ENCODE measurements at places on chromosomes 12 and 14.

GRCh38 chr12:110254971-110255540 lies 26.0 kb upstream of the ATP2A2 start:
- DNase-seq, result no peak

DNA sequence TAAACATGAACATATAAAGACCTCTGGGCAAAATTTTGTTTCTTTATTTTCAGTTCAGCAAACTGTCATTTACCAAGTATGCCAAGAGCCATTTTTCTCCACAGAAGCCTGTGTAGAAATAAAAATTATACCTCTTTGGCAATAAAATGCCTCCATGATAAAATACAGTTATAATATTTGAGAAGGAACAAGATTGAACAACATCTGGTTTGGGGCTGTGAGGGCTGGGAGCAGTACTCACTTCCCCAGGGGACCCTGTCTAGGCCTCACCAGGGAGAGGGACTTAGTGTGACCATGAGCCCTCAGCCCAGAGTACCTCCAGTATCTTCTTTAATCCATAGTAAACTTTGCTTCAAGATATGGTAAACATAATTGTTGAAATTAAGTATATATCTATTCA lies 65.1 kb downstream of the DAAM1 start:
- DNase-seq, result no peak

GRCh38 chr14:75380656-75381055 lies 47.2 kb upstream of the JDP2 start:
- DNase-seq, result no peak

GRCh38 chr14:50744231-50744630 lies 76.1 kb upstream of the SAV1 start:
- no peak for DNase-seq

GRCh38 chr14:61392297-61392696 lies 70.9 kb downstream of the PRKCH start:
- no peak for DNase-seq

- DNase-seq, result no peak
These were observed 164.5 kb downstream of the STXBP6 start for GRCh38 chr14:24885410-24885913.

- DNase-seq, result no peak
These were observed 55.1 kb downstream of the NUMB start for GRCh38 chr14:73403181-73403752.

DNA sequence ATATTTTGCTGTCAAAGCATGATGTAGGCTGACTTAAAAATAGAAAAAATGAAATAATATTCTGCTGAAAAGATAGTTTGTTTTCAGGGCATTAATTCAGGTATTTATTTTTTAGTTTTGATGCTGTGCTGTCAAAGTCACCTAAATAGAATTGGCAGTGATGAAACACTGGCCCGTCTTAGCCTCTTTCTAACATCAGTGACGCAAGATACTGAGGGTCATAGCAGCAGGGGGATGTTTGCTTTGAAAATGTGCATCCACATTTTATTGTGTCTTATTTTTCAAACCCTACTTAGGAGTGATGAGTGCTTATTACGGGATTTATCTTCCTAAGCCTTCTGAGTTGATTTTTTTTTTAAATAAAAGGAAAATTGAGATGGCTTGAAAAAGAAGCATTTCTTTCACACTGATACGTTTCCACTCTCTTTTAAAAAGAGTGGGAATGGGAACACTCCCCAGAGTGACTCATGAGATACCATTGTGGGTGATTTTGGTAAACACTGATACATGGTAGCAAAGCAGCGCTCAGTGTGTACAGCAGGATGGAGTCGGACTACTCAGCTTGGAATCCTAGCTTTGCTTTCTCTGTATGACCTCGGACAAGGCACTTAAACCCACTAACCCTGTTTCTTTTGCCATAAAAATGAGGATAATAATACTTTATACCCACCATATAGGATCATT lies 290.8 kb downstream of the ERC1 start:
- DNase-seq, result no peak

- no peak for DNase-seq
These were observed 462.9 kb upstream of the PRICKLE1 start for GRCh38 chr12:43052441-43052840.

DNA sequence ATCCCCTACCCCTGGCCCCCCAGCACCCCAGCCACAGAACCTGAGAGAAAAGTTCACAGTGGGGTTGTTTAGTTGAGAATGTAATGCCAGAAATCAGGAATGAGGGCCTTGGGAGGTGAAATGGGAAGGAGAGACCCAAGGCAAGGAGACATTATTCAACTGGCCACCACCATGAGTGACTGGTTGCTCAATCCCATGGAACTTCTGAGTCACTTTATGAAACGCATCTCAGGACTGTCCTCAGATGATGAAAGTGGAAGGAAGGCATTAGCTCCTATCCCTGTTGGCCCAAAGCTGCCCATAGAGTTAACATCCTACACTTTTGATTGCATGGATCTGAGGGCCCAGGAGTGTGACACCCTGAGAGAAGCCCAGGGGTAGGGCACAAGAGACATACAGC lies 25.4 kb upstream of the TCL1A start:
- no peak for DNase-seq

DNA sequence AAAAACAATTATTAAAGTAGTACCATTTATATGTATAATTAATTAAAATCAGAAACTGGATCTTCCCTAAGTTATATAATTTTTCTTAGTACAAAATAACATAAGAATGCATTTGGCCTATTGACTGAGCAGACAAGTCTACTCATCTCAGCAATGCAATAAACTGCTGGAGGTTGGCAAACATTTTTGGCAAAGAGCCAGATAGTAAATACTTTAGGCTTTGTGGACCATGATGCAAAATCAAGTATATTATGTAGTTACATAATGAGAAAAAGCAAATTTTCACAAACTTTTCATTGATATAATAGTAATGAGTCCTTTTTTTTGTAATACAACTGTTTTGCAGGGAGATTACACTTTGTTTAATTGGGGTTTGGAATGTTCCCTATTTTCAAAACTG lies 30.9 kb downstream of the ERGIC2 start:
- DNase-seq, result peak; percentile 46

- DNase-seq, result no peak
These were observed 25.9 kb downstream of the SLC11A2 start for GRCh38 chr12:51000245-51000644.

- no peak for DNase-seq
These were observed 100.1 kb upstream of the DIO3 start for GRCh38 chr14:101460986-101461750.

- no peak for DNase-seq
These were observed 58.0 kb upstream of the CDKN3 start for GRCh38 chr14:54338696-54339317.

DNA sequence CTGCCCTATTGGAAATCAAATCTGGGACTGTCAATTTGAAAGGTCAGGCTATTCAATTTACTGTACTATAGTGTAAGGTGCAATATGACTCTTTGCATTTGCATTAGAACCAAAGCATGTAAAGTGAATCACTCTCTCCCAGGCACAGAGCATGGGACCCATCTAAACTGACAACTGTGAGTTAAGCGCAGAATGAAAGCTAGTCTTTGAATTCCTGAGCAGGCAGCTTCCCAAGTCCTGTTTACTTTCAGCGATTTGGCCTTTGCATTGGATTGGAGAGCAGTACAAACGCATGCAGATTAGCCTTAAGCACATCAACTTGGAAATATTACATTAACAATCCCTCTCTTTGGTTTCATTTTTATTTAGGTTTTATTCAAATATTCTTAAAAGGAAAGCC lies 74.6 kb downstream of the RERG start:
- no peak for DNase-seq

GRCh38 chr14:30158299-30158698 lies 230.7 kb upstream of the PRKD1 start:
- DNase-seq, result no peak

GRCh38 chr12:40825156-40825555 lies 132.9 kb downstream of the CNTN1 start:
- no peak for DNase-seq

DNA sequence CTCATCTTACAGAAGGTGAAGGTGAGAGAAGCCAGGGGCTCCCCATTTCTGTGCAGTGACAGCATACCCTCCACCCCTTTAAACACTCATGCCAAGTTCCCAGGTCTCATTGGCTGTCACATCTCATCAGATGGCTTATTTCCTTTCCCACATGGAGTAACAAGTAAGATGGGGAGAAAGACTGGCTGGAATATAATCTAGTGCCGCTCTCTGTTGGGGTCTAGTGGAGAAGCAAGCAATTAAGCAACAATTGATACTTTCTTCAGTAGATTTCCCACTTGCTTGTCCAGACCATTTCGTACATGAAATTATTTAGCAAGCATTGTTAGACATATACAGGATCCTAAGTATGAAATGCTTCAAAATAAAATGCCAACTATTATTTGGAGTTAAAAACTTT lies 92.2 kb downstream of the SLC5A8 start:
- DNase-seq, result no peak

DNA sequence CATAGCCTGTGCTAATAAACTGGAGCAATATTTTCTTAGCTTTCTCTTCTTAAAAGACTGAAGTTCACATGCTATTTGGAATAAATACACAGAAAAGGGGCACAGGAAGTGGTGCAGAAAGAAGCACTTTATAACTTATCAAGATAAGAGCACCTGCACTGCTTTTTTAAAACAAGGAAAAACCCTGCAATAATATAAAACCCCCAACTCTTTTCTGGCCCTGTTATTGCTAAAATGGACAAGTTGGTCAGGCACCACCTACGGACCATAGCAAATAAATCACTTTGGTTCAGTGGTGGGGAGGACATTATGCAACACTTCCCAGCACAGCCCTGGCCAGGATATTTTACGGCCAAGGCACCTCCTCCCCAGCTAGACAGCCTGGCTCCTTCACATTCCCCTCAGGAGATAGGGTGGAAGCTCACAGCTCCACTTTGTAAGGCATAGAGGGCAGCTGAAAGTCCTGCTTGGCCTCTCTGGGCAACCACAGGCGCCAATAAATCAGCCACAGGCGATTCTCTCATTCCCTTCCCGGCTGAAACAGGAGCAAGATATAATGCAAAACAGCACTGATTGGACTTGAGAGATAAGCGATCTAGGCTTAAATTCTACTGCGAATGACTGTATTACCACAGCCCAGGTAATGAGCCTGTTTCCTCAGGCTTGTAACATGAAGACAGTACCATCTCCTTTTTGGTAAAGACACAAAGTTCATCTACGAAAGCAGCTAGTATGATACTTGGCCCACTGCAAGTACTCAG lies 2.0 kb downstream of the ZBTB25 start:
- DNase-seq, result no peak

- DNase-seq, result no peak
These were observed 14.2 kb downstream of the FAIM2 start for GRCh38 chr12:49889361-49890095.

- peak; percentile 75 for DNase-seq
These were observed 55.5 kb downstream of the TTC7B start for GRCh38 chr14:90760591-90761316.

DNA sequence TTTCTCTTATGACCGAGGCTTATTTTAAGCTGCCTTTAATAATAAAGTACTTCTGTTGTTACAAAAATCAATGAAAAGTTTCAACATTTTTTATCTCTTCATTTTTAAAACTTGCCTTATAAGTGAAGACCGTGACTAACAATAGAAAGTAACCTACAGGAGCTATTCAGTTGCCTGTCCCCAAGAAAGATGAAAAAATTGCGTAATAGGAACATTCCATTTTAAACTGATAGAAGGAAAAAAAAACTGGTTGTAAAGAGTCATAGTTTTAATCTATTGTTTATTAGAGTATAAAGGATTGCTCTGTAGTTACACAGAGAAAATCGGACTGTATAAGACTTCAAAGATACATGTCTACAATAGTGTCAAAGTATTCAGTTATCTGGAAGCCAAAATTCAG lies 83.3 kb downstream of the DAAM1 start:
- no peak for DNase-seq

GRCh38 chr14:105488781-105489541 lies 2.1 kb upstream of the TEDC1 start:
- no peak for DNase-seq

GRCh38 chr14:38262844-38263243 lies 7.0 kb upstream of the CLEC14A start:
- no peak for DNase-seq

- DNase-seq, result no peak
These were observed 5.7 kb downstream of the GNG2 start for GRCh38 chr14:51865953-51866747.

- no peak for DNase-seq
These were observed 22.9 kb downstream of the ANKRD9 start for GRCh38 chr14:102486513-102487203.

DNA sequence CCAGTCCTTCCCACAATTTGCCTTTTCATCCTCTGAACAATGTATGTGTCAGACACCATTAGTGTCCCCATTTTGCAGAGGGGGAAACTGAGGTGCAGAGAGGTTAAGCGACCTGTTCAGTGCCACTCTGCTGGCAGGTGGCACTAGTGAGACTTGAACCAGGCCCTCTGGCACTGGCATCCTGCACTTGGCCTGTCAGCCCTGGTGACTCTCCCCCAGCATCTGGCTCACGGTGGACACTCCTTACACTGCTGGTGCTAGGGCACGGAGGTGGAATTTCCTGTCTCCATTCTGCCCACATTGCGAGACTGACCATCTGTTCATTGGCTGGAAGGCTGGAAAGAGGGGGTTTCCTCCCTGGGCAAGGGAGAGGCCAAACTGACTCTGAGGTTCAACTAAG lies 48.7 kb downstream of the CCNK start:
- no peak for DNase-seq

DNA sequence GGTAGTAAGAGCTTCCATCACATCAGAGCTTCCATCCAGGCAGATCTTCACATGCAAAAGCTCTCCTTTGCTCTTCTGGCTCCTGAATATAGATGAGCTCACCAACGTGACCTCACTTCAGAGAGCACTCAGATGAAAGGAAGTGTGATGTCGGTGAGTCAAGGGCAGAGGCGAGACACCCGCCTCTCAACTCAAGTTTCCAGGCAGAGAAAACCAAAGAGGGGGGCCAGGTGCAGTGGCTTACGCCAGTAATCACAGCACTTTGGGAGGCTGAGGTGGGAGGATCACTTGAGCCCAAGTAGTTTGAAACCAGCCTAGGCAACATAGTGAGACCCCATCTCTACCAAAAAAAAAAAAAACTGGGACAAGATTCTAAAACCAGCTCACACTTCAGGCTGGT lies 126.9 kb downstream of the DUSP6 start:
- DNase-seq, result no peak

GRCh38 chr12:104930388-104931326 lies 27.4 kb downstream of the SLC41A2 start:
- DNase-seq, result no peak

- no peak for DNase-seq
These were observed 69.8 kb downstream of the SLC6A12 start for GRCh38 chr12:143964-144649.

GRCh38 chr12:45477526-45477925 lies 252.0 kb upstream of the ARID2 start:
- DNase-seq, result no peak

GRCh38 chr12:64544371-64545080 lies 65.8 kb upstream of the RASSF3 start:
- no peak for DNase-seq

GRCh38 chr14:50954811-50955372 lies 10.6 kb upstream of the PYGL start:
- DNase-seq, result peak; percentile 66

- DNase-seq, result peak; percentile 11
These were observed 37.8 kb upstream of the OR4E1 start for GRCh38 chr14:21711360-21711961.

GRCh38 chr14:69129264-69129880 lies 23.5 kb downstream of the DCAF5 start:
- DNase-seq, result peak; percentile 79

All from NCI-H1694 (cell line).